ENCODE measurements at places on chromosomes 2 and 18.

DNA sequence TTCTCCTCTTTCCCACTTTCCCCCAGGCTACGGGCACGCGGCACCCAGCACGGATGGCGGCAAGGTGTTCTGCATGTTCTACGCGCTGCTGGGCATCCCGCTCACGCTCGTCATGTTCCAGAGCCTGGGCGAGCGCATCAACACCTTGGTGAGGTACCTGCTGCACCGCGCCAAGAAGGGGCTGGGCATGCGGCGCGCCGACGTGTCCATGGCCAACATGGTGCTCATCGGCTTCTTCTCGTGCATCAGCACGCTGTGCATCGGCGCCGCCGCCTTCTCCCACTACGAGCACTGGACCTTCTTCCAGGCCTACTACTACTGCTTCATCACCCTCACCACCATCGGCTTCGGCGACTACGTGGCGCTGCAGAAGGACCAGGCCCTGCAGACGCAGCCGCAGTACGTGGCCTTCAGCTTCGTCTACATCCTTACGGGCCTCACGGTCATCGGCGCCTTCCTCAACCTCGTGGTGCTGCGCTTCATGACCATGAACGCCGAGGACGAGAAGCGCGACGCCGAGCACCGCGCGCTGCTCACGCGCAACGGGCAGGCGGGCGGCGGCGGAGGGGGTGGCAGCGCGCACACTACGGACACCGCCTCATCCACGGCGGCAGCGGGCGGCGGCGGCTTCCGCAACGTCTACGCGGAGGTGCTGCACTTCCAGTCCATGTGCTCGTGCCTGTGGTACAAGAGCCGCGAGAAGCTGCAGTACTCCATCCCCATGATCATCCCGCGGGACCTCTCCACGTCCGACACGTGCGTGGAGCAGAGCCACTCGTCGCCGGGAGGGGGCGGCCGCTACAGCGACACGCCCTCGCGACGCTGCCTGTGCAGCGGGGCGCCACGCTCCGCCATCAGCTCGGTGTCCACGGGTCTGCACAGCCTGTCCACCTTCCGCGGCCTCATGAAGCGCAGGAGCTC, 35.4 kb downstream of the KCNK3 start:
- DNase-seq, result no peak

GRCh38 chr2:34069604-34070003, 470.5 kb upstream of the FAM98A start:
- no peak for DNase-seq

- no peak for DNase-seq
Measured at GRCh38 chr2:69750246-69750645, 8.3 kb downstream of the ANXA4 start.

DNA sequence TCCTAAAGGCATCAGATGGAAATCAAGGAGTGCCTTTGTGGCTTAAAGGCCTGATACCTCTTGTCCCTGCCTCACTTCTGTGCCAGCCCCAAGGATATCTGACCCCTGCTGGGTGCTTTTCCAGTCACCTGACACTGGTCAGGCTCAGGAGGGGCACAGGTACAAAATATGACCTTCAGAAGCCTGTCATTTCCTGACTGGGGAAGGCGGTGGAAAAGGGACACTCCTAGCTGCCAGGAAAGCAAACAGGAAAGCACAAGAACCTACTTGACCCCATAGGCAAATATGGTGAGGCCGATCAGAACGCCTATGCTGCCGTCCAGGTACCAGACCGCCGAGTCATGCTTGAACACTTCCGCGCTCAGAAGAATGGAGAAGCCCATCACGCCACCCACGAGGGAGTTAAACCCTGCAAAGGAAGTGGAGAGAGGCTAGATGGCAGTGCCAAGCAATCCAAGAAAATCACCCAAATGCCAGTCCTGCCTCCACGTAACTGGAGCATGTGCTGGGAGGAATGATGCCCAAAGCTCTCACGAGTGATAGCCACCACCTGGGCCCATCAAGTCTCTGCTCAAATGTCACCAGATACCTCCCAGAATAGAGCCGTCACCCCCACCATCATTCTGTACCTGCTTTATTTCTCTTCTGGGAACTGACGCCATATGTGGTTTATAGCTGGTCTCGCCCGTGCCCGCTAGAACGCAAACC, 204.0 kb downstream of the MGAT5 start:
- DNase-seq, result no peak

DNA sequence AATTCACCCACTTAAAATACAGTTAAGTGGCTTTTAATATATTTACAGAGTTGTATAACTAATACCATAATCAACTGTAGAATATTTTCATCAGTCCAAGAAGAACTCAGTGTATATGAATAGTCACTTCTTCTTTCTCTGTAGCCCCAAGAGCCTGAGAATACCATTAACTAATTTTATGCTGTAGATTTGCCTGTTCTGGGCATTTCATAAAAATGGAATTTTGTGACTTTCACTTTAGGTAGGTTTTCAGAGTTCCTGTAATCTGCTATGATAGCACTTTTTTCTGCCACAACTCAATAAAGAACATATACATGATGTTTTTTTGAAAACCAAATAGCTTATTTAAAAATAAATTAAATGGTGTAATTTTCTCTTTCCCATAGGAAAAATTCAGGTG, 57.6 kb downstream of the CCDC102B start:
- DNase-seq, result no peak

DNA sequence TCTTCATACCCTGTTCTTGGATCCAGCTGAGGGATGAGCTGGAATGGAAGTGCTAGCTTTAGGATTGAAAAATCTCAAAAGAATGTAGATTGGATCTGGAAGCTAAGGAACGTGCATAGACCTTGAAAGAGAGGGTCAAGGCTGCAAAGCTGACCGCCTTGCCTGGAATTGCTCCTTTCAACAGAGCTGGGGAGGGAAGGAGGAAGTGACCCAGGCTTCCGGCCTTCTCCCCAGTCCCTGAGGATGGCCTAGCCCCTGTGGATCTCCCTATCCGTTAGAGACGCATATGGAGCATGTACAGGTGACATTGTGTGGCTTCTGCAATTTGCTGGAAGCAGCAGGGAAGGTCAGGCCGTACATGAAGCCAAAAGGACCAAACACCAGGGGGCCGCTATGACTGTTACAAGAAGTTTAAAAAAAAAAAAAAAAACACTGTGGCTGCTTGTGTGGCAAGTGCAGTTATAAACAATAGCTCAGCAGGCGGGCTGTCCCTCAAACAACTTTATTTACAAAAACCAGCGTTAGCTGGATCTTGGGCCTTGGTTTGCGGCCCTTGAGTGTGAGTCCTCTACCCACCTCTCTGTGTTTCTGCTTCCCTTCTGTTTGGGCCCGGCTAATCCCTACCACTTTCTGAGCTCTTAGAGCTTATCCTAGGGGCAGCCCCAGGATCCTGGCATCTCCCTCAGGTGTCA, 227.6 kb downstream of the SEPTIN10 start:
- DNase-seq, result no peak

GRCh38 chr18:25594351-25594750, 242.4 kb upstream of the ZNF521 start:
- no peak for DNase-seq

DNA sequence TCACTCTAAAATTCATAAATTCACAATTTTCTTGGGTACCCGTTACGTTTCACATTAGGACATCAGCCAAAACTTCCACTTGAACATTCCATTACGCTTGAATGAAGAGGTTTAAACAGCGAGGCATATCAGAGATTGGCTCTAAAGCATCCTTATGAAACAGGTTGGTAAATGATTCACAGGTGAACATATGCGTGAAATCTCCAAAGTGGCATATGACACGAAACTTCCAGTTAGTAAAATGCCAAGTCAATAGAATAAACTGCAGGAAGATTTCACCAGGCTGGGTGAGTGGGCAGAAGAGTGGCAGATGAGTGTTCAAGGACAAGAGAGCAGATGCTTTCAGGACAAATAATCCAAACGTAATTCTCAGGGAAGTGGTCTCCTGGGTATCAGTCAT, 33.9 kb upstream of the GLS start:
- no peak for DNase-seq

GRCh38 chr2:77479395-77479794, 42.8 kb downstream of the LRRTM4 start:
- DNase-seq, result no peak

- no peak for DNase-seq
Measured at GRCh38 chr2:227881866-227882517, 10.6 kb downstream of the DAW1 start.

DNA sequence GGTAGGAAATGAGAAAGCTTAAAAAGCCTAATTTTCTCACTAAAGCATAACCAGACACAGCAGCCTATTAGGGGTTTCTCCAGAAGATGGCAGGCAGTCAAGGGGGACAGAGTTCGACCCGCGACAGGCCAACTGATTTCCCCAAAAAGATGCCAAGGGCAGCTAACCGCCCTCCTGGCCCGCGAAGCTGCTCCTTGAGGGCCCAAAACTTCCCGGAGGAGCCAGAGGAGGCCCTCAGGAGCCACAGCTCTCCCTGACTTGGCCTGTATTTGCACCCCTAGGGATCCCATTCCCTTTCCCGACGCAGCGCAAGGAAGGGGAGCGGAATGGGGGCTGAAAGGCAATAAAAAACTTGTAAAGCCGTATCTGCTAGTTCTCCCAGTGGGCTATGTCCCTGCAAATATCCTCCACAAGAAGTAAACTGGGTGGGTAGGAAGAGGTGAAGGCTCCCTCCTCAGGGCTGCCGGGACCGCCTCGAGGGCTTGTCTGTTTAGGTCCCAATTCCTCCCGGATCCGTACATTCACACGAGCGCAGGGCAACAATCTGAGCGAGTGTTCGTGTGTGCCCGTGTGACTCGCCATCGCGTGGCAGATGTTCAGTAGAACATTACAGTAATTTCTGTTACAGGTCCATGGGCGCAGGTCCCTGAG, 756 bp upstream of the NAGK start:
- no peak for DNase-seq

GRCh38 chr2:71154279-71154678, 23.8 kb downstream of the MPHOSPH10 start:
- DNase-seq, result no peak

DNA sequence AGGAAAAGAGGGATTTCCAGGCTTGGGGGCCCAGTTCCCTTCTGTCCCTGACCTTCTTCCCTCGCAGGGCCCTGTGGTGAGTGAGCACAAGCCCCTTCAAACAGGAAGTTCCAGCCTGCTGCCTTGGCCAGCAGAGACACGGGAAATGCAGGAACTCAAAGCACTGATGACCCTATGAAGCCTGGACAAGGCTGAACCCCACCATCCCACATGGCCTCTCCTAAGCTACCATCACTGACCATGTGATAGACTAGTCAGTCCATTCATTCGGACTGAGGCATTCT, 196.4 kb downstream of the TNS1 start:
- DNase-seq, result no peak

- DNase-seq, result no peak
Measured at GRCh38 chr18:49590608-49591007, 28.8 kb downstream of the LIPG start.

DNA sequence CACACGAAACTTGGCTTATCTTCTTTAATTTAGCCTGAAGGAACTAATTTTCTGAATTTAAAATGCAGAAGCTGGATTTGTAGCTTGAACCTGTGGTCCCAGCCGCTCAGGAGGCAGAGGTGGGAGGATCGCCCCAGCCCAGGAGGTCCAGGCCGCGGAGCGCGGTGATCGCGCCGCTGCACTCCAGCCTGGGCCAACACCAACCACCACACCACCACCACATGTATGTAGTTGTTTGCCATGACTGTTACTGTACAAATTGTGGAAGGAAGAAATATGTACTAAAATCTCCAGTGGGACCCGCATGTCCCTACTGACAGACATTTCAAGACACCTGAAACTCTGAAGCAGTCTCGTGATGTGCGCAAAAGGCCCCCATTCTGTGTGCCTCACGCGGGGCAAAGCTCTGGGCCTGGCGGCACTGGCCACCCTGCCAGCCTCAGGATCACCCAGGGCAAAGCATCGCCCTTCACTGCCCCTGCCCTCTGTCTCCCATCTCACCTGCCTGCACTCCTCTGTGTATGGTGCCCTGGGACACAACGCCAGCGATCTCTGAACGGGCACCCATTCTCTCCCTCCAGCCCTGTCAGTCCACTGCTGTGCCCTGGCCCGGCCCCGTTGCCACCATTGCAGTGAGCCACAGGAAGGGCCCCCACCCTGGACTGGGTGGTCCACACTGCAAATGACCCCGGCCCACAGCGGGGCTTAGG, 10.1 kb upstream of the ADI1 start:
- DNase-seq, result no peak

- no peak for DNase-seq
Measured at GRCh38 chr2:58261209-58261608, 20.1 kb upstream of the FANCL start.

- no peak for DNase-seq
Measured at GRCh38 chr2:121608367-121608766, 40.9 kb downstream of the CLASP1 start.

DNA sequence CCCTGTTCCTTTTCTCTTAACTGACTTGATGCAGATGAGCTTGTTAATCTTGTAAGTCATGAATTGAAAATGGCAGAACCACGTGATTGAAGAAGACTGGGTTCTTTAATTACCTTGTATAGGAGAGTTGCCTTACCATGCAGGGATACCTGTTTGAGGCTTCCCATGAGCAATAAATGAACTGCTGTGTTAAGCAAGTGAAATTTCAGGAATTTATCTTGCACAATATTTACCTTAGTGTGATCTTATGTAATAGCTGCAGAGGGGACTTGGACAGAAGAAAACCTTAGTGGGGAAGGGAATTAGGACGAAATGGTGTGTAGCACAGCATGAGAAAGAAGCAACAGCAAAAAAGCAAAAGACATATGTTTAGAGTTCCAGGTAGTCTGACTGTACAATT, 384.0 kb upstream of the TMEFF2 start:
- DNase-seq, result no peak

GRCh38 chr2:174551697-174552096, 45.9 kb downstream of the WIPF1 start:
- DNase-seq, result no peak

GRCh38 chr2:111165084-111165483, 44.4 kb downstream of the BCL2L11 start:
- no peak for DNase-seq

DNA sequence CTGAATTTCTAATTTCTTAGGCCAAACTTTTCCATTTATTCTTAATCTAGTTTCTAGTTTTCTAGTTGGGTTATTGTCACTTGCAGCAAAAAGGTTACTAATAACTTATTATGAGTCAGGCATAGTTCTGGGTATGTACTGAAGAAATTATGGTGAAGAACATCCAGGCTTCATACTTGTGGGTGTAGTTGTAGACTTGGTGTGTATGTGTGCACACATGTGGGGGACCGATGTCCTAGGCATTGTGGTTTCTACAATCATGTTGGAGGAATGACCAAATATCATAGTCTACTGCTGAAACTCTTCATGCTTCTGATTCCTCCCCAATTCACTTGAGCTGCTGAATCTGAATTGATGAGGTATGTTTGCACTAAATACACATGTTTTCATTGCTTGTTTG, 141.2 kb downstream of the PMAIP1 start:
- no peak for DNase-seq

GRCh38 chr2:3470856-3471737, 48.2 kb downstream of the ADI1 start:
- no peak for DNase-seq

GRCh38 chr2:219076253-219076652, 15.5 kb upstream of the IHH start:
- DNase-seq, result no peak

GRCh38 chr2:183455056-183455455, 330.8 kb downstream of the NUP35 start:
- DNase-seq, result no peak

- no peak for DNase-seq
Measured at GRCh38 chr2:177165061-177165583, 47.5 kb upstream of the HNRNPA3 start.
